ENCODE measurements at places on chromosomes 7 and 10. TPM values are rescaled to one million over a fixed set of nuclear protein-coding genes. Genes with fewer than 3 reads are reported as not detected.

DNA sequence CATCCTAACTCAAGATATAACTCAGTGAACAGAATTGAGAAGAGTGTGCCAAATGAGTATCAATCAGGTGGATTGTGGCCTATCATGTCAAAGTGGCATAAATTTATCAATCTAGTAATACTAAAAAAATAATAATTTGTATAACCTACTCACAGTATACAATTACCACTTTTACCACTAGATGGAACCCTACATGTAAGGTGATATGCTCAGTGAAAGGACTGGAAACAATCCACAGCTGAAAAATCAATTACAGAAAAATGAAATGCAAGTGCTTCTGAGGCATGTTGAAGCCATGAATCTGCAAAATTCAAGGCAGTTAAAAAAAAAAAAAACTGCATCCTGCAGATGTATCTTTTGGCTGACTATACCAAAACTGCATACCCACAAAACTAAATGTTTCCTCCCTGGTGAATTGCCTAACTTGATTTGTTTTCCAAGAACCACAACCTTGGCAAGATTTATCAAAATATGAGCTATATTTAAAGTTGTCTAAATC lies 13.9 kb downstream of the ARHGAP19 start:
- peak; percentile 54 for DNase-seq

DNA sequence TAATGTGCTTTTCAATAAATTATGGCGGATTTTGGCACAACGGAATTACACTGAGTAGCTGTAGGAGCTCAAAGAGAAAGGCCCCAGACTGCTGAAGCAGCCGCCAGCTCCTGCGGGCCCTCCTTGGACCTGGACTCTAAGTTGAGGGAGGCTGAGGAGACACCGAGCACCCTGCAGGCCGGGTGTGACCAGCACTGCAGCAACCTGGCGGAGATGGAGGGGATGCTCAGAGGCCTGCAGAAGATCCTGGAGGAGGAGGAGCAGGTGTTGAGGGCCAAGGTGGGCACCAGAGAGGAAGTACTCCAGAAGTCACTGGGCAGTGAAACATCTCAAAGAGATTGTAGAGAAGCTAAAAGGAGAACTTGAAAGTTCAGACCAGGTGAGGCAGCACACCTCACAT lies 33.0 kb upstream of the POM121L12 start:
- DNase-seq: no peak

GRCh38 chr7:74466196-74466813 lies 12.6 kb downstream of the GTF2IRD1 start:
- no peak for DNase-seq

GRCh38 chr7:96034940-96035727 lies 262.8 kb downstream of the DYNC1I1 start:
- no peak for DNase-seq

Gene TYSND1
- 7.2 TPM for total RNA-seq

Gene TEX47
- not detected for total RNA-seq

DNA sequence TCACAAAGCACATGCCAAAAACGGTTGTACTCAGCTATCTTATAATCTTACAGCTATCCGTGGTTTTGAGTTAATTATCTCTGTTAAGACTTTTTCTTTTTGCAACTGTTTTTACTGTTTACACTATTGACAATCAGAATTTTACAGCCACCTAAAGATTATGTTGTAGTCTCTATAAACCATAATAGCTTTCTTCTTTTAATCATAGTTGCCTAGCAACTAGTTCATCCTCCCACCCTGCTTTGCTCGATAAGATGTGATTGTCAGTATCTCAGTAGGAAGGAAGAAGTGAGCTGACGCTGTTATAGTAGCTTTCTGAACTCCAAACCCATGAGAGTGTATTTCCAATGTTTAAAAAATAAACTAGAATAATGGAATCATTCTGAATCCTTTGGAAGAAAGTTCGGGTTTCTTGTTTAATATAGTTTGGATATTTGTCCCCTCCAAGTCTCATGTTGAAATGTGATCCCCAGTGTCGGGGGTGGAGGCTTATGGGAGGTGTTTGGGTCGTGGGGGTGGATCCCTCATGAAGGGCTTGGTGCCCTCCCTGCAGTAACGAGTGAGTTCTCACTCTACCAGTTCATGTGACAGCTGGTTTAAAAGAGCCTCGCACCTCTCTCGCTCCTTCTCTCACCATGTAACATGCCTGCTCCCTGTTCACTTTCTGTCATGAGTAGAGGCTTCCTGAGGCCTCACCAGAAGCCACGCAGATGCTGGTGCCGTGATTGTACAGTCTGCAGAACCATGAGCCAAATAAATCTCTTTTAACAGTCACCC lies 68.1 kb downstream of the SVOPL start:
- no peak for DNase-seq

Gene MMP21
- 0.69 TPM for total RNA-seq

DNA sequence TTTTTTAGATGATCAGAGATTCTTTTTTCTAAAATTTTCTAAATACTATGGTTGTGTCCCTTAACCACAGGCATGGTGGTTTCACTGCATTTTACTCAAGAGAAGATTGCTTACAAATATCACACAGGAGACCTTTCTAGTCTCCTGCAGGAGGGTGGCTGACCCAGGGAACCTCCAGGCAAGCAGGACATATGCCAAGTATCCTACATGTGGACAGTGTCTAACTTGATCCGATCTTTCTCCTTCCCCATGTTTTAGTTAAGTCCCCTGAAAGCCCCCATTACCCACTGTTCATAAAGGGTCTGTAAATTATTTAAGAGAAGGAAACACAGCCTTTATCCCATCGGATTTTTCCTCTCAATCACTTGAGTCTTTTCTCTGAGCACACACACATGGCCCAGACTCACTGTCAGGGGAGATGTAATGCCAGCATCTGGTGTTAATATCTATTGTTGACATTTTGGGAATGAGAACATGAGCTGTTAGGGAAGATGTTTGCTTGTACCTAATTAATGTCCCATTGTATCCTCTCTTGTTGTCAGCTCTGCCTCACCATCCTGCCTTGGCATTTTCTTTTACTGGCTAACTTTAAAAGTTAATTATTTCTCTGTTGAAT lies 755.2 kb downstream of the AUTS2 start:
- DNase-seq: no peak

GRCh38 chr7:102412548-102412947 lies 16.4 kb downstream of the PRKRIP1 start:
- no peak for DNase-seq

Gene ADCY1
- total RNA-seq: 3.7 TPM

GRCh38 chr7:43905209-43905946 lies 1.0 kb downstream of the URGCP start:
- DNase-seq: no peak

DNA sequence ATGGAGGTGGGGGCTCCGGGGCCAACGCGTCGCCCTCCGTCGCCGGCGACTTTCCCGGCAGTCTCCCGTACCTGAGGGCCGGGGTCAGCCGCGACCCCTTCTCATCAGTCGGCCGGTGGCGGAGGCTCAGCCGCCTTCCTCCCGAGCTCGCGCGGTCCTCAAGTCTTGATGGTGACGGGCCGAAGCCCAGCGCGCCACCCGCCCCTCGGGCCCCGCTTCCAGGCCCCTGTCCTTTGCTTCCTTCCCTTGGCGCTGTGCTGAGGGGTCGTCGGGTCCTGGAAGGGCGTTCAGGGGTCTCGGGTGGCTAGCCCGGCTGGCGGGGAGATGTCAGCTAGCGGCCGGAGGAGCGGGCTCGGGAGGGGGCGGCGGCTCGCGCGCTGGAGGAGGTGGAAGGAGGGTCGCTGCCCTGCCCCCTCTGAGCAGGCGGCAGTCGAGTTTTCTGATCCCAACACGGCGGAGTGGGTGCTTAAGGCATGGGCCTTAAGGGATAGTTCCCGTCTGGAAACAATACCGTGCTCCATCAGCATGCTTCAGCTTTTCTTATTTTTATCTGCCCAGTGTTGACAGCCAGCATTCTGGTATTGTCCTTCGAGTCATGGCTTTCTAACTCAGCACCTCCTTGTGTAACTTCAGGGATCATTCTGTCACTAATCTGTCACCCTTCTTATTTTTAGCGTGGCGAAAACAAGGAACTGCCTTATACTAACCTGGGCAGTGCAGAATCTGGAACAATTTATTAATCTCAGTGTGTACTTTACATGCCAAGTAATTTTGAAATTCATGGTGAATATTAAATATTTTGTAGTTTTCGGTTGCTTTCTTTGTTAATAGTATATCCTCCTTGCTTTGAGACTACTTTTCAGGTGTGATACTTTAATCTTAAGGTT lies 748 bp downstream of the PHTF2 start:
- no peak for DNase-seq

DNA sequence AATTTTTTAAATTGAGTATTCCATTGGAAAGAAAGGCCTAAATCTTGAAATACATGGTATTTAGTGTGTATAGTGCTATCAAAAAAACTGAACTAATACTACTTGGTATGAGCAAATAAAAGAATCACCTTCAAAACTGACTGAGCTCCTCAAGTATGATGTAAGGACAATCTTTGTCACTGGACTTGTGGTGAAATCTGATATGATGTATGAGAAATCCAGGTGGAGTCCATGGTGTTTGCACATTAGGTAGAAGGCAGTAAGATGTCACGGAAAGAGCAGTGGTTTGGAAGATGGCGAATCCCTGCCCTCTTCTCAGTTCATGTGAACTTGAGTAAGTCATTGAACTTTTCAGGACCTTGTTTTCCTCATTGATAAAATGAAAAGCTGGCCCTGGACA lies 62.1 kb upstream of the COL1A2 start:
- no peak for DNase-seq

Gene PDGFA
- total RNA-seq: 28.9 TPM

Gene FAM204A
- 78.1 TPM for total RNA-seq

DNA sequence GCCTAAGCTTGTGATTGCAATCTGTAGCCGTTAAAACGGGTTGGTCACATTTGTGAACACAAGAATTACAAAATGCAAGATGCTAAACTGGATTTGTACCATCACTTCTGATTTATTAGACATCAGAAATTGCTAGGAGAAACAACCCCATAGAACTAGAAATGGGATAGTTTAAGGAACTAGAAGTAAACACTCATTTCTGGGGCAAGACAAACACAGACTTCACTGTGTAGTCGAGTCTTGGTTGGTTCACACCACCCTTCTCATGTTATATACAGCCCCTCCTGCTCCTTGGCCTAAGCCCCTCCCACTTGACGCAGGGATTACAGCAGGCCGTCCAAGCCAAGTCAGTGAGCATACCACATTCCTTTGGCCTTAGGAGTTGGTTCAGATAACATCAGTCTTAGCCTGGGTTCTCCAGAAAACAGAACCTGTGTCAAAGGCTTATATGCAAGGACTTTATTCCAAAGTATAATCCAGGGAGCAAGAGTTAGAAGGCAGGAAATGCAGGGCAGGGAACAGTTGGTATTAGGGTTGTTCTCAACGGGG lies 2.0 kb upstream of the NRAP start:
- no peak for DNase-seq

DNA sequence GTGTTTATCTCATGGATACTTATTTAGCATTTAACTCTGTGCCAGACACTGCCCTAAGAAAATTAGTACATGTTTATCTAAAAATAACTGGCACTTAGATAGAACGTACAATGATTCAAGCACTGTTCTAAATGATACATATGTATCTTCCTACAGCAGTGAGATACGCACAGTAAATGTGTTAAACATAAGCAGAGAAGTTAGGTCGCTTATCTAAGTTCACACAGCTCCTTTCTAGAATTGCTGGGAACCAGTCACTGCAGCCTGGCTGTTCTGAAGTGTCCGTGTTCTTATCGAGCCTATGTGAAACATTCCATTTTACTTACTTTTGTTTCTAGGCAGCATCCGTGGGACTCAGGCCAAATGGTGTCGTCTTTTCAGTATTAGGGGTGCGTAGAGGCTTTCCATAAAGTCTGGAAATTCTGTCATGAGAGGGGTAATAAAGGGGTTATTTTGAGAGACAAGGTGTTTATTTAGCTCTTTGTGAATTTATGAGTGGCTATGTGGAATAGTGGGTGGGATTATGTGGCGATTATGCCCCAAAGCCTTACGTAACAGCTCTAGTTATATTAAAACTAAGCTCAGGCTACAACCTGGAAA lies 186.9 kb downstream of the SND1 start:
- DNase-seq: no peak

- no peak for DNase-seq
Observed at GRCh38 chr7:84219310-84219709, 24.7 kb upstream of the SEMA3A start.

Gene ABCA13
- 2.0 TPM for total RNA-seq

- no peak for DNase-seq
Observed at GRCh38 chr10:33484787-33485186, 150.3 kb upstream of the NRP1 start.

DNA sequence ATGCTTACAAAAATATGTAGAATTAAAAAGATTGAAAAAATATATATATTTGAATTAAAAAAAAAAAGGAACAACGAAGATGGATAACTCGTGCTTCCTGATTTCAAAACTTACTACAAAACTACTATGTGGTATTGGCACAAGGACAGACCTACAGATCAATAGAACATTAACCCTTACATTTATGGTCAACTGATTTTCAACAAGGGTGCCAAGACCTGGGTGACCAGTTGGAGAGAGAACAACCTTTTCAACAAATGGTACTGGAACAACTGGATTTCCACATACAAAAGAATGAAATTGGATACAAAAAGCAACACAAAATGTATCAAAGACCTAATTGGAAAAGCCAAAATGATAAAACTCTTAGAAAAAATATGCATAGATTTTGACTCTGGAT lies 10.1 kb downstream of the AP3M1 start:
- no peak for DNase-seq

GRCh38 chr10:44966816-44967509 lies 7.4 kb downstream of the RASSF4 start:
- DNase-seq: no peak

GRCh38 chr10:20957744-20958143 lies 60.6 kb upstream of the NEBL start:
- no peak for DNase-seq

All from urinary bladder (tissue), 4 donors.